NB4 (cell line): ENCODE measurements at places on chromosomes 4 and X.

DNA sequence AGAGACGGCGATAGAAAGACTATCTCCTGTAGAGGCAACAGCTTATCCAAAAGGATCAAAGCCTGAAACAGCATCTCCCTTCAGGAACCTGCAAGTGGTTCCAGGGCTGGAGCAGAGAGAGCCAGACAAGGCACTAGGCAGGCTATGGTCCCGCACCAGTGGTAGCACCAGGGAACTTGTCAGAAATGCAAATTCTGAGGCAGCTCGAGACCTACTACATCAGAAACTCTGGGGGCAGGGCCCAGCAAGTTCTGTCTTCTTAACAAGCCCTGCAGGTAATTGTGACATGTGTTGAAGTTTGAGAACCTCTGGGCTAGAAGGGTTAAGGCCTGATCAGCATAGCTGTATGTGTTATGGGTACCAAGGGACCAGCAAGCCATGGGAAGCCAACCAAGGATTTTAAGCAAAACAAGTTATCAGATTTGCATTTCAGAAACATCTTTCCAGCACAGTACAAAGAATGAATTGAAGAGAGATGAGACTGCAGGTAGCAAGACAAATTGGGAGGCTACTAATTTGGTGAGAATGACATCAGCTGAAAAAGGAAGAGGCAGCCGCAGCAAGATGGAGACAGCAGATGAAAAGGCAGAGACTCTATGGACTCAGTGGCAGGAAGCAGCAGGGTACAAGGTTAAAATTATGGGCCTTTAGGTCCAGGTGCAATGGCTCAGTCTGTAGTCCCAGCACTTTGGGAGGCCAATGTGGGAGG lies 139.7 kb downstream of the TSPAN5 start:
- DNase-seq: no peak

GRCh38 chr4:2462218-2462991 lies 6.5 kb upstream of the RNF4 start:
- peak; percentile 90 for DNase-seq

DNA sequence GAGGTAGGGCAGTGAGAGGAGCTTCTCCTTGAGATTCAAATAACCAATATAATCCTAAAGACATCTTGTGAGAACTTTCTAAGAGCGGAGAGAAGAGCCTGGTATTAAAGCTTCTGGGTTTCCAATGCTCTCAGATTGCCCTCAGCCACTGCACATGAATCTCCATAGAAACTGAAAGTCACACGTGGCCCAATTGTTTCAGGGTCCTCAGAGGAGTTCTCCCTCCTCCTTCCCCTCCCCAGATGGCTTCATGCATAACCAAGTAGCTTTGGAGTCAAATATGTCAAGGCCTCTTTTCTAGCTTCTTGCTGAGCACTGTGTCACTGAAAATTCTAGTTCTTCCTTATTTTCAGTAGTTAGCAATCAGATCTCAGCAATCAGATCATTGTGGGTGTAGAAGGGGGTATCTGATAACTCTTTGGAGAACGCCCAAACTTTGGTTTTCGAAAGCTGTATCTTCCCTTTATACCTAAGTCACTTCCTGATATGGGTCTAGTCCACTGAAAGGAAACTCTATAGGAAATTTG lies 2.2 kb downstream of the BTK start:
- peak; percentile 51 for DNase-seq

GRCh38 chr4:37475087-37475486 lies 211.1 kb downstream of the RELL1 start:
- DNase-seq: no peak

DNA sequence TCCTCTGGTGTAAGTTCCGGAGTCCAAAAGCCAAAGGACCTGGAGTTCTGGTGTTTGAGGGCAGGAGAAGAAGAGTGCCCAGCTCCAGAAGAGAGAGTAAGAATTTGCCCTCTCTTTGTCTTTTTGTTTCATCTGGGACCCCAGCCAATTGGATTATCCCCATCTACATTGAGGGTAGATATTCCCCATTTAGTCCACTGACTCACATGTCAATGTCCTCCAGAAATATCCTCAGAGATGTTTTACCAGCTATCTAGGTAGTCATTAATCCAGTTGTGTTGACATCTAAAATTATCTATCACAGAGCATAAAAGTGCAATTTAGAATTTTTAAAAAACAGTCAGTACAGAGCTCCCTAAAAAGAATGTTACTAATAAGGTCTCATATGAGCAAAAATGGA lies 132.9 kb upstream of the TMEM47 start:
- DNase-seq: no peak

- DNase-seq: peak; percentile 80
These were observed 55.0 kb upstream of the PAK3 start for GRCh38 chrX:111041018-111041462.

DNA sequence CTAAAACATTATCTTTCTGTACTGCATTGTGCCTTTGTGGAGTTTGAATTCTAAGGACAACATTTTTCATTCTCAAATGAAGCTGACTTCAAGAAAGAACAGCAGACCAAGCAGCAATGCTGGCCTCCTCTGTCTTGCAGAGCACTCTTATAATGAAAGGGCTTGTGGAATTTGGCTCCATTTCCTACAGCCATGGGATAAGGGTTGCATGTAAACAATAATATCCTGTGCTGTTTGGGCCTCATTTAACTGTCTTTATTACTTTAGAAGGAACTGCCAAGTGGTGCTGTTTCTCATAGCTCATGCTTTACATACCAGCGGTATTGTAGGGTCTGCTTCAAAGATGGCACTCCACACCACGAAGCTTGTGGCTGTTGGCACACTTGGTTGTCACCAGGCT lies 111.4 kb upstream of the EOLA2 start:
- no peak for DNase-seq

DNA sequence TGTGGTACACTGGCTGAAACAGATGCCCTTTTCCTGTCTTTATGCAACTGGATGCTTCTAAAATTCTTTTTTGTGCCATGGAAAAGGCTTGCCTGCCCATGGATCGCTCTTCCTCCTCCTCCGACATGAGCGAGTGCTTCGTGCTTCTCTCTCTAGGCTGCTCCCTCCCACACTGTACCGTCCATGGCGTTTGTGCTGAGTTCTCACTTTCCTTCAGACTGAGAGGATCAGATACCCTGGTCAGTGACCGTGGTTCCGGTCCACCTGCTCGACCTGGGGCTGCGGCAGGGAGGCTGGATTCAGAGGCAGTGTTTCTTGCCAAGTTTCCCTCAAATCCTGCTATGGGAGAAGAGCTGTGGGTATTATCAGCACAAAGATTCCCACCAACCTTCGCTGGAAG lies 10.2 kb upstream of the CLDN24 start:
- no peak for DNase-seq

DNA sequence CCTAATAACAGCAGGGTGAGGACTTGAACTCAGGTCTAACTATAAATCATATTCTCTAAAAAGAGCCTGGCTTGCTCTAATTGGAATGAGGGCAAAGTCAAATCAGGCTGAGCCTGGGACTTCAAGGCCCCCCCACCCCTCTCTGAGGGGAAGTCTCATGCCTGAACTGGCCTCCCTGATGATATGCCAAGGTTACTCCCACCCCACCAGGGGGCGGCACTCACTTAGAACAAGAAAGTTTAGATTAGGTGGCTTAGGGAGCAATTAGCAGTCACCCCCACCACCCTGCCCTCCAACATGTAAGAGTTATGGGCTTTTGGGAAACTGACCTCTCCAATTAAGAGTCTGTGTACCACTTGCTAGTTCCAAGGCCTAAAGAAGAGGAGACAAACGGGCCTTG lies 2.7 kb downstream of the FOXO4 start:
- DNase-seq: peak; percentile 86

DNA sequence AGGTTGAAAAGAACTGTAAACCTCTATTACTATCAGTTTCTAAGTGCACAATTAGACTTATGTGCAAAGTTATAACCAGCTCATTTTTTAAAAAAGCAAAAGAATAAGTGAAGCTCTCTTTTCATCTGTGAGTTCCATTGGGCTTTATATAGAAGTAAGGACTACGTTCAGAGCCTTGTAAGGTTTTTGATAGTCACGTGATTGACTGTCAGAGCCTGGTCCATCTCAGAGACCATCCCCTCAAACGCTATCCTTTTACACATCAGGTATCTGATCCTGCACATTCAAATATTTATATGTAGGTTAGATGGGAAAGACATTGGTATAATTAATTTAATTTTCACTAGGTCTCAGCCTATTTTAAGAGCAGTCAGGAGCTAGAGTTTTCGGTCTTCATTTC lies 279.3 kb downstream of the INPP4B start:
- no peak for DNase-seq

GRCh38 chr4:184380707-184381106 lies 93.6 kb downstream of the IRF2 start:
- no peak for DNase-seq

GRCh38 chrX:45847961-45848360 lies 647.3 kb upstream of the DIPK2B start:
- DNase-seq: no peak

GRCh38 chr4:84126061-84126787 lies 372.9 kb downstream of the NKX6-1 start:
- no peak for DNase-seq

- DNase-seq: no peak
These were observed 101.8 kb upstream of the VCX2 start for GRCh38 chrX:8272821-8273220.

- DNase-seq: no peak
These were observed 795.7 kb downstream of the ADGRL3 start for GRCh38 chr4:61995717-61996340.

DNA sequence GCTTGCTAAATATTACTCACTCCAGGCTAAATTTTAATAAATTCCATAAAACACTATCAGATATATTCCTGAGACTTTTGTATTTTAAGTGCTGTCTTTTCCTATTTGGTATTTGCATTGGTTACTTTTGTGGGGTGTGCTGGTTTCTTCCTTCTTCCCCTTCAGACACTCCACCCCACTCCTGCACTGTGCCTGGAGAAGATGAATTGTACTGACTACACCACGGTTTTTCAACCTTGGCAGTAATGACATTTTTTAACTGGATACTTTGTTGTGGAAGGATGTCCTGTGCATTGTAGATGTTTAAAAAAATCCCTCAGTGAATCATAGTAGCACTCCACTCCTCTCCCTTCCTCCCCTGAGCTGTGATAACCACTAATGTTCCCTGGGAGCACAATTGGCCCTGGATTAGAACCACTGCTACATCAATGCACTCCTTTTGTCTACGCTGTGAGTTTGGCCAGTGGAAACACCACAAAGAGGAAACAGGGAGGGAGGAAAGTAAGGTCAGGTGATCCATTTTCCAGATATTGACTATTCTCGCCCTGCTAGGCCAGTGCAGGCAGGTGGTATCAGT lies 36.3 kb downstream of the SNCA start:
- DNase-seq: no peak

DNA sequence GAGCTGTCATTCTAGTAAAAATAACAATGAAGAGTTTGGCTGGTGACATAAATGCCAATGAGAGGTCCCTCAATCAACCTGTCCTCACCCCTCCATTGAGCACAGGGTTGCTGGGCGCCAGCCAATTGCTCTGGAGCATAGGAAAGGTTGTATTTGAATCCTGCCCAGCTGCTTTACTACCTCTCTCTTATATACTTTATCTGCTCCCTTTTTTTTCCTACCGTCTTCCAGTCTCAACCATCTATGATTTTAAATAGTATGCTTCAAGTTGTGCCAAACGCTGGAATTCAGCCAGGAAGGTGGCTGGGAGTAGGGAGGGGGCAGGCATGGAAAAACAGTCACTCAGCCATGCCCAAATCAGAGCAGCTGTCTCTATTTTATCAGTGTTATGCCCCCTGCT lies 153.8 kb downstream of the NR3C2 start:
- DNase-seq: no peak

- DNase-seq: no peak
These were observed 411.9 kb downstream of the TRIML1 start for GRCh38 chr4:188551156-188551555.

DNA sequence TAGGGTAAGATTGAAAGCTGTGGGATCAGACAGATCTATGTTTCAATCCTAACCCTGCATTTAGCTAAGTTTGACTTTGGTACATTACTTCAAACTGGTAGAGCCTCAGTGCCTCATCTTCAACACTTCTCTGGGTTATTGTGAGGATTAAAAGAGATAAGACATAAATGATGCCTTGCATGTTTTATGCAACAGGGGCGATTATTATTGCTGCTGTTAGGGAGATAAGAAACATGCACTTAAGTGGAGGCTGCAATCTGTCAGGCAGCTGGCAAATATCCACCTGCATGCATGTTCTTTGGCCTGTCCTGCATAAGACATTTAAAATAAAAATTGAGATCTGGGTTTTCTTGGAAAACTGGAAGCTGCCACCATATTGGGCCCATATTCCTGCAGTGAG lies 24.6 kb downstream of the UNC5C start:
- no peak for DNase-seq

DNA sequence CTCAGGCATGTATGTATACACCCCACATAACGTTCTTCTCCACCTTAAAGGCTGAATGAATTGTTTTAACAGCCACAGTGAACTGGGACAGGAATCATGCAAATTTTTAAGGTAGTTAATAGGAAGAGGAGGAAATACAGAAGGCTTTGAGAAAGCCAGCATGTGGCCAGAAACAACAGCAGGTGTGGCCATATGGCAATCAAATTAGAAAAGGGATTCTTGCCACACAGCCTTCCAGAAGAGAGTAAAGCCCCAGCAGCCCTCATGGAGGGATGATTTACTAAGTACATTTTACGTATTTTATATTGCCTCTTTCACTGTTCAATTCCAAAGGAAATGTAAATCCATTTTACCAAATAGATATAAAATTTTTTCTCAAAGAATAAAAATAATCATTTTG lies 792.2 kb downstream of the ADGRL3 start:
- no peak for DNase-seq

DNA sequence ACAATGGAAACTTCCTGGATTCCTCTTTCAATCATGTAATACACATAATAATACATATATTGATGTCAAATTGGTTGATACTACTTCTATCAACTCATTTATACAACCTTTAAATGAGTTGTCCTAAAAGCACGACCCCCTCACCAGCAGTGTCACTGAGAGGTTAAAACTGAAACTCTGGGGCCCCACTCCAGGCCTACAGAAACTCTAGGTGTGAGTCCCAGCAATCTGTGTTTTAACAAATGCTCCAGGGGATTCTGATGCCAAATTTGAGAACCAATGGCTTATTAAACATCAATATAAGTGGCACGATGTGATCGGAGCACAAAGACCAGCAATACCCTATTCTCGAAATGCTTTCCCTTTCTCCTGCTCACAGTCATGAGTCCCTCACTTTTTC lies 47.9 kb downstream of the ATP8A1 start:
- DNase-seq: no peak
